SK-MEL-5 (cell line): ENCODE measurements at places on chromosomes 7 and 10.
A peak's percentile ranks its signal among the peaks of the same experiment; 100 is the strongest.

DNA sequence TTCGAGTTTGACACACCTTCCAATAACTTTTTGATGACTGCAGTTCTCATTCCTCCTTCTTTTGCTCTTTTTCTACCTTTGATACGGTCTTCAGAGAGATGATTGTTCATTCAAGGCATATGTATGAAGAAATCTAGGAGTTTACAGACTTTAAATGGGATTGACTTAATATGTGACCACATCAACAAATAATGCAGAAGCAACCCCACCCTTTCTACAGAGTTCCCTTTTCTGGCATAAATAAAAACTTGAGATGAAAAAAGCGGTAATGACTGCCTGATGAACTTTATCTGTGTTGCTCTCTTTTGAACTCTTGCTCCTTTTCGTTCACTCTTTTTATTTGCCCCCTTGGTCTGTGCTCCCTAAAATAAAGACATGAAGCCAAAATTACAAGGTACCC, 161.7 kb downstream of the C7orf25 start:
- no peak for DNase-seq

DNA sequence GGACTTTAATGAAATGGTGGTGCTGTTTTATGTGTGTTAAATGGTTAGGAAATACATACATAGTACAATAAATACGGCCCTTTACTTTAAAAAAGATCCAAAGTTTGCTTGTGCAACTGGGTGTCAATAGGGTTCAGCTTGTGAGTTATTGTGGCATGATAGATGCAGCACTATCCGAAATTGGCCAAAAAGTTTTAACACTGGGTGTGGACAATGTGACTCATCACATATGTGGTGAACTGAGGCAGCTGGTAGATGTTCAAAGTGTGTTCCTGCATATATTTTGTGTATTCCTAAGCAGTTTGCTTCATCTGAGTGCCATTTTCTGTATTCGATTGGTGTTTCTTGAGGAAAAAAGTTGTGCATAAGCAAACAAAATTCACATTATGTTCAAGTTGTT, 473.1 kb downstream of the KIF20B start:
- DNase-seq: no peak

DNA sequence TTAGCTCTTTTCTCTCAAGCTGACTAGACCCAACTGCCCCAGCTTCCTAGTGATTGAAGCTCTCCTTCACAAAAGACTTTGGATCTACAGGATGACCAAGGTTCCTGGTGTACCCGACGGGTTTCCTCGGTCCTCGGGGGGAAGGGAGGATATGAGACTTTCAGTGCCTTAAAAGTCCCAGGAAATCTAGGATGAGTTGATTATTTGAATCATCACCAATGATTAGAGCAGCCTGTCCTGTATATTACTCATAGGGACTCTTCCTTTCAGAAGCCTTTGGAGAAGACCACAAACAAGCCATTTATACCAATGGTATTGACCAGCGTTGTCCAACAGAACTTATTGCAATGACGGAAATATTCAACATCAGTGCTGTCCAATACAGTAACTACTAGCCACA, 6.1 kb upstream of the ACTA2 start:
- no peak for DNase-seq

- DNase-seq: no peak
These were observed 2.5 kb downstream of the RTKN2 start for GRCh38 chr10:62266147-62266546.

DNA sequence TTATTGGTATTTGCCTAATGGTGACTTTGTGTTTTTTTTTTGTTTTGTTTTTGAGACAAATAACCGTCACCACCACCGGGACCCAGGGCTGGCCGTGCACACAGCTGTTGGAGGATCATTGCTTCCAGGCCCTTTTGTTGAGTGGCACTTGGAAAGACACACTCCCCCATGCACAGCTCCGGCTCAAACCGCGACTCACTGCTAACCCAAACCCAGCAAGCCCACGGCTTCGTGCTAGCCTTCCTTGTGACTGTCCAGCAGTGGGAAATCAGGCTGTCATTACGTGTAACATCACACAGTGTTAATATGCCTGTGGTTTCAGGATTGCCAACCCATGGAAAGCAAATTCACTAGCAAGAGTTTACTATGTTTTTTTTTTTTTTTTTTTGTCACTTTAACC, 17.4 kb downstream of the BNIP3 start:
- DNase-seq: no peak

GRCh38 chr10:78455236-78455635, 421.6 kb downstream of the RPS24 start:
- DNase-seq: no peak

DNA sequence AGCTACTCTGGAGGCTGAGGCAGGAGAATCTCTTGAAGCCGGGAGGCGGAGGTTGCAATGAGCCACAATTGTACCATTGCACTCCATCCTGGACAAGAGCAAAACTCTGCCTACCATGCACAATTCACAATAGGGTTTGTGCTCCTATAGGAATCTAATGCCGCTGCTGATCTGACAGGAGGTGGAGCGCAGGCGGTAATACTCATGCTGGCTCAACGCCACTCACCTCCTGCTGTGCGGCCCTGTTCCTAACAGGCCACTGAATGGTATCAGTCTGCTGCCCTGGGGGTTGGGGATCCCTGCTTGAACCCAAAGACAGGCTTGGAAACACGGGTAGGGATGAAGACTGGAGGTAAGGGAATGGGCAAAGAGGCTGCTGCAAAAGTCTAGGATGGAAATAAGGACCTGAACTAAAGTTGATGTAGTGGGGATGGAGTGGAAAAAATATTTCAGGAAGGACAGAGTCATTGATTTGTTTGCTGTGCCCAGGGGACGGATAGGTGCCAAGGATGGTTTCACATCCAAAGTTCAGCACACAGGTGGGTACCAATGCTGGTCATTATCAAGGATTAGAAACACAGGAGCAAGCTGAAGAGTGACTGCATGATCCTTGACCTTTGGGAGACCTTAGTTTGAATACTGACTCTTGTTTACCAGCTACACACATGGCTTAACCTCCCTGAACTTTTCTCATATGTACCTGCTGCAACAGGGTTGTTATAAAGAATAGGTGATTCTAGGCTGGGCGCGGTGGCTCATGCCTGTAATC, 2.2 kb downstream of the MRPS17 start:
- DNase-seq: no peak

- peak; percentile 7 for DNase-seq
These were observed 56.9 kb upstream of the AOAH start for GRCh38 chr7:36781011-36781738.

GRCh38 chr10:109922976-109923921, at the start of gene XPNPEP1:
XPNPEP1 (minus strand) TSS chr10:109923511; CDS start chr10:109923433, 78 bp downstream.
- DNase-seq: peak; percentile 79

- DNase-seq: no peak
These were observed at the start of gene WIPF3 for GRCh38 chr7:29806208-29806994. WIPF3 (plus strand) TSS chr7:29806508; CDS start chr7:29834725, 28,217 bp downstream.

DNA sequence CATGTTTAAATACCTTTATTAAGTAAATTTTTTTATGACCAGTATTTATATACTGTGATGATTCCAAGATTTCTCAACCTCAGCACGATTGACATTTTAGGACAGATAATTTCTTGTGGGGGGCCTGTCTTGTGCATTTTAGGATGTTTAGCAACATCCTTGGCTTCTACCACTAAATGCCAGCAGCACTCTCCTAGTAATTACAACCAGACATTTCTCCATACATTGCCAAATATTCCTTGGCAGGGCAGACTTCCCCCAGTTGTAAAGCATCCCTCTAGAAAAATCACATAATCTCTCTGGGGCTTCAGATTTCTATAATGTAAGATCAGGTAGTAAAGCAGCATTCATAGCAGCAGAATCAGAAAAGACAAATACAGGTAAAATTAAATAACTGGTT, 7.8 kb upstream of the LIPM start:
- DNase-seq: no peak

DNA sequence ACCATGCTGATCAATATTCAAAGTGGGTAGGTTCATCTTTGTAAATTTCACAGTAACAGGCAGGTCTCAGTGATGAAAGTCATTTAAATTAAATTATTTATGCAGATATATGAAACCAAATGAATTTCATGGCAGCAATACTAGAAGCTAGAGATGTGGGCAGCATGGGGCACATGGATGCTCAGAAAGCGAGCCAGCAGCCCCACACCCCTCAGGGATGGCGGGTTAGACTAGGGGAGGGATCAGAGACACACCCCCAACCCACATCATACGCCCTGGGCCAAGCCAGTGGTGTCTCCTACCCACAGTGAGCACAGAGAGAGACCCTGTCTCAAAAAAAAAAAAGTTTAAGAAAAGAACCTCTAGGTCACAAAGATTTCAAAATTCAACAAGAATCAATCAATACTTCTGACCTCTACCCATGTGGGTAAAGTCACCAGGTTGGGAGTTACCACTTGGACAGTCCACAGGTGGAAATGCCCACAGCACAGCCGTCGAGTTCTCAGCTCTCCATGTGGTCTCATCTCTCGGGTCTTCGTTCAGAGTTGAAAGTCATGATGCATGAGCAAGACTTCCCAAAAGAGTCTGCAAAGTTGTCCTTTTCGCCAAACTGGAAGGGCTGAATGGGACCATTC, 79.3 kb upstream of the PPP2R2D start:
- no peak for DNase-seq

DNA sequence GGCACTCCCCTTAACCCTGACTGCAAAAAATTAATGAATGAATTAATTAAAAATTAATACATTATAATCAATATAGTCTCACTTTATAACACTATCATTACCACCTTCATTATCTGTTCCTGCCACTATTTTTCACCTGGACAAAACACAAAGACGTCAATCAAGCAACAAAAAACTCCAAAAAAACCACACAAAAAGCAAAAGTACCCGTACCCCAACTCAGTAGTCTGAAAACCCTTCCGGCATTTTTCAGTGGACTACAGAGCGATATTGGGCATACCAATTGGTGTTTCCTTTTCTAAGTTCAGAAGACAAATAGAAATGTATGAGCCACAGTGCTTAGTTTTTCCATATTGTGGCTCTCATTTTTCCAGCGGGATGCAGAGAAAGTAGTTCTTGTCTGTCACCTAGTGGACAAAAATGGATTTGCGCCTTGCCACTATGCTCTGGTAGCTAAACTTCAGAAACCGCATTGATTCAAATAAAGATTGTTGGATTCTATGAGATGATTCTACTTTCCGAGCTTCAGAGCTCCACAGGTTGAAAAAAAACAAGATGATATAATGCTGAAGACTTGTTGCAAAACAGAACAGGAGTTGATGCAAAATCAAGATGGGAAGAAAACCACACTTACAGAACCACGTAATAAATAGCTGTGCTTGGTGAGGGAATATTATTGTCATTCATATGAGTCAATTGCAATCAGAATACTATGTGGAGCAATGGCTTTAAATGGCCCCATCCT, 50.6 kb upstream of the ITGB1 start:
- peak; percentile 76 for DNase-seq
